Calu3 (cell line): ENCODE measurements at places on chromosomes 11 and 22. TPM values are rescaled to one million over a fixed set of nuclear protein-coding genes. Genes with fewer than 3 reads are reported as not detected.

- peaks cover 43% of the 10 kb centered on the region for H3K36me3 ChIP-seq
- peaks cover 16% of the 10 kb centered on the region for H3K4me1 ChIP-seq
- H3K27ac ChIP-seq = no peak overlapping the region
- H3K4me3 ChIP-seq = no peak overlapping the region
- no peaks in the 10 kb centered on the region for H3K27me3 ChIP-seq
- peak; percentile 60 for DNase-seq
Observed at GRCh38 chr11:59802639-59803176, 7.9 kb downstream of the MRPL16 start.

Gene MMP12
- total RNA-seq = not detected in 2 replicates

Gene MUC6
- total RNA-seq = 0.73 and 4.6 TPM in 2 replicates

DNA sequence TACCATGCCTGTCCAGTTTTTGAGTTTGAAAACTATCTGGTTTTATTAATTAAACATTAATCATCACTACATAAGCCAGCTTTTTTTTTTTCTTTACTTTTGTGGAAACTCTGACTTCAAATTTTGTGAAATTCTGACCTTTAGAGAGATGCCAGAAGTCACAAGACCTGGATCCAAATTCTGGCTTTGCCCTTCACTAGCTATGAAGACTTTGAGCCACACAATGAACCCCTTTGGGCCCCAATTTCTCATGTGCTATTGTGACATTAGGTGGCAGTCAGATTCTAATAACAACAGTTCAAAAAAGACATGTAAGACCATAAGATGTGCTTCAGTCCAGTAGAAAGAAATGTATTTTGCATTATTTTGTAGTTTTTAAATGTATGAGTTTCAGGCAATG, 60.3 kb downstream of the ZC3H12C start:
- no peaks in the 10 kb centered on the region for H3K27me3 ChIP-seq
- H3K27ac ChIP-seq = no peak overlapping the region
- peaks cover 13% of the 10 kb centered on the region for H3K36me3 ChIP-seq
- no peak for DNase-seq

Gene GRIA4
- total RNA-seq = not detected in 2 replicates

DNA sequence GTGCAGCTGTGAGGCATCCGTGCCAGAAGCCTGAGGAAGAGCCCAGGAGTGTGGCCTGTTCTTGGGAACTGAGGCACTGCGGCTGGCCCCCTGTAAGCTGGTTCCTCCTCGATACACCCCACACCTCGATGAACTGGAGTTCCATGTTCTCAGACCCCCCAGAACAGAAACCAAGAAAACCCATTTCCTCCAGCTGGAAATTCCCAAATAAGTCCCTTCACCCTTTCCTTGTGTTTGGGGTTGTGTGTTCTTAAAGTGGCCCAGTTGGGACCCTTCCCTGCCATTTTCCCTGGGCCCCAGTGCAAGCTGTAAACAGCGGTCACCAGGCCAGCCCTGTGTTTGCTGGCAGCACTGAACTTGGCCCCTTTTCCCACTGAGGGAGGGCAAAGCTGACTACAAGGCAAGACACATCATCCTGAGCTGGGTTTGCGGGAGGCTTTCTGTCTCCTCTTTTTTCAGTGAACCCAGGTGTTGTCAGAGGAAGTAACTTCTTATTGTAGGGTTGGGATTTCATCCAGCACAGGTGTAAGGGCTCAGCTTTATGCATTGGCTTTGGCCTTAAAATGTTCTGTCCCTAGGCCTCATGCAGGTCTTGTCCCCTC, 60.1 kb upstream of the MPEG1 start:
- H3K4me1 ChIP-seq = peaks cover 56% of the 10 kb centered on the region
- DNase-seq = no peak
- peak overlapping the region; percentile 64 for H3K27ac ChIP-seq
- no peak overlapping the region for H3K4me3 ChIP-seq
- peaks cover 4% of the 10 kb centered on the region for H3K36me3 ChIP-seq
- no peaks in the 10 kb centered on the region for H3K27me3 ChIP-seq
